ENCODE measurements at places on chromosomes 3 and 15.

GRCh38 chr15:79943820-79944219, 27.2 kb downstream of the BCL2A1 start:
- no peak for DNase-seq

DNA sequence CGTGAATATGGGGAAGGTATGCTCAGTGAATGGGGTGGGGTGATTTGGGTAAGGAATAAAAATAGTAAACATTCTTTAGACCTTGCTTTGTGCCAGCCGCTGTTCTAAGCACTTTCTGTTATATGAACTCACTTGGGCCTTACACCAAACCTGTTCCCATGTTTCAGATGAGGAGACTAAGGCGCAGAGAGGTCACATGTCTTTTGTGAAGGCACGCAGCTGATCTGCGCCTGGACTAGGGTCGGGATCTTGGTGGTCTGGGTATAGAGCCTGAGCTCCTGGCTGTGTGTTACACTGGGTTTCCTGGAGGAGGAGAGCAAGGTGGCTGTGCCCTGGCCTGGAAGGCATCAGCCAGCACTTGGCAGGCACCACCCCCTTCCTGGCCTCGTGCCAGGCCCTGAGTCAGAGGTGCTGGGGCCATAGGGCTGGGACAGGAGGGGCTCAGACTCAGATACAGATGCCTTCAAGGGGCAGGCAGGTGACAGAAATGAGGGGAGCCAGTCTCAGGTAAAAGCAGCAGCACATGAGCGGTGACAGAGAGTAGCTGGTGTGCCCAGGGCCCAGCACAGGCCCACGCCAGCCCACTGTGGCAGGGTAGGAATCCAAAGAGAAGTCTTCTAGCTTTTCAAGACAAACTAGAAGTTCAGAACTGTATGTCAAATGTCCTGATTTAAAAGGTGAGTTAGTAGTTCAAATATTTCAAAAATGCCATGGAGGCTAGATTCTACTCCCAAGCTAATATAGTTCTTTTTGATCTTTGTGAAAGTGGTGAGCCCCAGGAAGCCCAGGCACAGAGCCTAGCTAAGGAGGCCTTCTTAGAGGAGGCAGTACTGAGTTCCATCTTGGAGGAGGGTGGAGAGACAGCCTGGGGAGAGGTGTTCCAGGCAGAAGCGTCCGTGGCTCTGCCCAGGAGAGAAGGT, 83.1 kb downstream of the DNAJB8 start:
- DNase-seq, result peak; percentile 47

GRCh38 chr3:9689757-9690156, 13.9 kb upstream of the CPNE9 start:
- no peak for DNase-seq

- peak; percentile 29 for DNase-seq
Measured at GRCh38 chr3:108090049-108090700, 656 bp downstream of the CD47 start.

GRCh38 chr3:154970797-154971196, 109.3 kb upstream of the MME start:
- DNase-seq, result no peak

DNA sequence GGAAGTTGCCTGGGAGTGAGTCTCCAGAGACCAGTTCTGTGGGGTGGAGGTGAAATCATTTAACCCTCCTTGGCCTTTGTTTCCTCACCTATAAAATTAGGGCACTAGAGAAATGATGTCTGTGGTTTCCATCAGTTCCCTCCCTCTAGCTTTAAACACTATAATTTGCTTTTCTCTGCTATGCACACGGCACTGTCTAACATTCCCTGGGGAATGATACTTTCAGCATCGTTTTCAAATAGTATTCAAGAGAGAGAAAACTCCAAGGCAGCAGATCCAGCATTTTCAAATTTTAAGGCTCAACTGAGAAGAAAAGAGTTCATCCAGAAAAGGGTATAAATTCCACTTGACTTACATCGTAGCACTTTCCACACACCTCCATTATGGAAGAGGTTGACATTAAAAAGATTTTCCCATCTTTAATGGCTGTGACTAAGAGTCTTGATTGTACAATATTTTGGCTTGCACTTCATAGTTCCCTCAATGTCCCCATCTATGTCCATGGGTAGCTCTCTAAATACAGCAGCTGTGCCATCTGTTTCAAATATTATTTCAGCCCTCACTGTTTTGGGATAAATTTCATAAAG, 137.7 kb upstream of the ZPLD1 start:
- DNase-seq, result no peak

DNA sequence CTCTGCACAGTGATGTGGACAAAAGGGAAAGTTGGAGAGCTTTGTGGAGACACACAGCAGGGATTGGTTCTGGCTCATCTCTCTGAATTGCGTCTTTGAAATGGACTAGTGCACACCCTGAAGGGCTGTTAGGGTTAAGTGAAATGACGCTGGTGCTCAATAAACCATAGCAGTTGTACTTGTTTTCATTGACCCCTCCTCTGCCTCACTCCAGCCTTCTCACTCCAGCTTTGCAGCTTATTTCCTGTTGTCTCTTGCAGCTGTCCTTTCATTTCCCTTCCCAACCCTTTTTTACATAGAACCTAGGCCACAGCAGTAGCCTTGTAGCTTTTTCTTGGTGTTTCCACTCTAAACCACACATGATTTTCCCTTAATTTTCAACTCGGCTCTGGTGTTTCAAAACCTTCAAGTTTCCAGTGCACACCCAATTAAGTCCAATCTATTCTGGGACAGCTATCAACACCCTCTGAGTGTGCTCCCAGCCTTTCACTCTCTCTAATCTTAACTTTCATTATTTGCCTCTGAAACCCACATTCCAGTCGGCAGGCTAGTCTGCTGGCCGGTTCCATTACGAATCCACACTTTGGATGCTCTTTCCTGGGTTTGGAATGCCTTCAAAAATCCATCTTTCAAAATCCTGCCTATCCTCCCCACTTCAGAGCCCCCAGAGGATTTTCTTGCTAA, 6.4 kb downstream of the C3orf52 start:
- peak; percentile 83 for DNase-seq

DNA sequence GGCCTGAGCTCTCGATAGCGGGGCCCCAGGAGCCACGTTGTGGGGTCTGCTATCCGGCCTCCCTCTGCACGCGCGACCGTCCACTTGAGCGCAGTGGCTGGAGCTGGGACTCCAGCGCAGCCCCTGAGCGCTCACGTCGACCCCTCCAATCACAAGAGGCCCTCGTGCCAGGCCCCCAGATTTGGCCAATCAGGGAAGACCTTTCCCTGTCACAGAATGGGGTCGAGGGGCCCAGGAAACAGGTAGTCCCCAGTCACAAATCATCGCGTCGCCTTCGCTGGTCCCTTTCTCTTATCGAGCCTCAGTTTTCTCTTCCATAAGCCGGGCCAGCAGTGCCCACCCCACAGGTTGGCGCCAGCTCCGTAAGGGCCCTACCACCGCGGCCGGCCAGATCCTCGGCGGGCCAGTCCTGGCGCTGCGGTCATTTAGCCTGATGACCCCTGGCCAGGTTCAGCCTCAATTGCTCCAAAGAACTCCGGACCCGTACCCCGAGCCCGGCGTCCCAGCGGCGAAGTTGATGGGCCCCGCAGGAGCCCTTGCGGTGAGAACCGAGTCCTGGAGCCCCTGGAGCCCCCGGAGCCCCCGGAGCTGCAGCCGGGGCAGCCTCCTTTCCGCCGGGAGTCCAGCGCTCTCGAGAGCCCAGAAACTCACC, 435 bp downstream of the ALDH1L1 start:
- DNase-seq, result no peak

DNA sequence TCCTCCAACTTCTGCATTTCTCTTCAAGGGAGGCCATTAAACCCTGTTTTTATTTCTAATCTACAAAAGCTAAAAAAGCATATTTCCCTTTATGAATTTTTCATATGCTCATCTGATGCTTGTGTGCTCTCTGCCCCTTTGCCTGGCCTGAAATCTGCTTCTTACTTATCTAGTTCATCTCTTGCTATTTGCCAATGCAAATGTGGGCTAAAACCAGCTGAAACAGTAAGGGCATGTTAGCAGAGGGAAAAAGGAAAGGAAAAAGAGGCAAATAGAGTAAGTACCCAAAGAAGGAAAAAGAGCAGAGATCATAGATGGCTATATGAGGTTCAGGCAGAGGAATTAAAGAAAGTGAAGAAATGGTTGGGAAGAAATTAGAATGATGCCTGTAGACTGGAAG, 185.2 kb downstream of the CNTN4 start:
- DNase-seq, result no peak

DNA sequence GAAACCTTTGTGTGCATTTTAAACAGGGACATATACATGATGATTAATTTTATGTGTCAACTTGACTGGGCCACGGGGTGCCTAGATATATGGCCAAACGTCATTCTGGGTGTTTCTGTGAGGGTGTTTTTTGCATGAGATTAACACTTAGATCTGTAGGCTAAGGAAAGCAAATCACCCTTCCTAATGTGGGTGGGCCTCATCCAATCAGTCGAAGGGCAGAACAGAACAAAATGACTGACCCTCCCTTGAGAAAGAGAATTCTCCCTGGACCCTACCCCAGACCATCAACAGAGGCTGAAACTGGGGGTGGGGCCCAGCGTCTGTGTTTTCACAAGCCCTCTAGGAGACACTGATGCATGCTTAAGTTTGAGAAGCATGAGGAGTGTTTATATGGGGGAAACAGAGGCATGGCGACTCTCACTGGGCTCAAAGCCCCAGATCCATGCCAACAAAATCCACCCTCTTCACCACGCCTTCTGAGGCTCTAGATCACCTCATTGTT, 56.2 kb downstream of the ITGA11 start:
- DNase-seq, result no peak

GRCh38 chr15:85394554-85395333, 14.3 kb downstream of the AKAP13 start:
- peak; percentile 19 for DNase-seq

DNA sequence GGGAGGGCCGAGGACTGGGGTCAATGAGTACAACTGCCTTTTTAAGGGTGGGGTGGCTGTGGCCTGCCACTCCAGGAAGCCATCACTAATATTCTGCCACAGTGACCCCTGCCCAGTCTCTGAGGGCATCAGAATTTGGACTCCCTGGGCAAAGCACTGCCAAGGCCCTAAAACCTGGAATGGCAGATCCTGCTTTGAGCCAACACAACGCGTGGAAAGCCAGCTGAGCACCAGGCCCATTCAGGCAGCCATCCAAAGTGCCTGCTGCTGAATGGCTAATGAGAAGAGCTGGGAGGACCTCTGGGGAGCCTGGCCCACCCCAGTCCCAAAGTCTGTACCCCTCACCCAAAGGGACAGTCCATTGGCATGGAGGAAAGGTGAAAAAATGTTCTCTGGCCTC, 5.0 kb downstream of the TWF2 start:
- DNase-seq, result no peak

- DNase-seq, result no peak
Measured at GRCh38 chr3:126450744-126451143, 24.9 kb downstream of the ZXDC start.

- no peak for DNase-seq
Measured at GRCh38 chr15:51844747-51845426, 15.4 kb downstream of the TMOD3 start.

DNA sequence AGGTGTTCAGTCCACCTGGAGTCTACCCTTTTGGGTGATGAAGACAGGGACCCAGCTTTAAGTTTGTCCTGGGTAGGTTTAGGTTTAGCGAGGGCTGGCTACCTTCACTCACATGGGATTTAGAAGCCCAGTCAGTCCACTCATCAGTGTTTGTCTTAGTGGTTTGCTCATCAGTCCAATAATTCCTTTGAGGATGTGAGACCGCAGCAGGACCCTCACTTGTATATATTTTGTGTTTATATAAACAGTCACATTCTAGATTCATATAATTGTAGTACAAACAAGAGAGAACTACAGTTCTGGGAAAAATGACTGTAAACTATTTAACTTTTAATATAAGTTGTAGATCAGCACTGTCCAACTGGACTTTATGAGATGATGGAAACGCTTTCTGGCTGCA, 18.2 kb downstream of the EFCC1 start:
- no peak for DNase-seq

GRCh38 chr3:9292516-9292915, 43.1 kb upstream of the SRGAP3 start:
- no peak for DNase-seq

GRCh38 chr3:119588112-119588511, 8.8 kb downstream of the ADPRH start:
- no peak for DNase-seq

DNA sequence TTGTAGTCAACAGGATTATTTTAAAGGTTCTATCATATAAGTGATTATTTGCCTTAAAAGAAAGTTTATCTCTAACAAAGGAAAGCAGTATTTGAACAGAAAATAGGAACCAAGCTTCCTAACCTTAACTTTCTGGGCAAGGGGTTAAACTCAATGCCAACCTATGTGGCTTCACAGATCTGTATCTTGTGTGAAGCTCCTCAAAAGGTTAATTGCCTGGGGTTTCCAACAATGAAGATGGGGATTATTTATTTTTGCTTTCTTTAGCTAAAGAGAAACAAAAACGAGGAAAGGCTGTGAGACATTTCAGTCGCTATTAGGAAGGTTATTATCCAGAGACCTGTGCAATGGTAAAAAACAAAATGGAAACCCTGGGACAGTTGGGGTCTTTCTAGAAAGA, 1.1 kb upstream of the WDR82 start:
- DNase-seq, result no peak

DNA sequence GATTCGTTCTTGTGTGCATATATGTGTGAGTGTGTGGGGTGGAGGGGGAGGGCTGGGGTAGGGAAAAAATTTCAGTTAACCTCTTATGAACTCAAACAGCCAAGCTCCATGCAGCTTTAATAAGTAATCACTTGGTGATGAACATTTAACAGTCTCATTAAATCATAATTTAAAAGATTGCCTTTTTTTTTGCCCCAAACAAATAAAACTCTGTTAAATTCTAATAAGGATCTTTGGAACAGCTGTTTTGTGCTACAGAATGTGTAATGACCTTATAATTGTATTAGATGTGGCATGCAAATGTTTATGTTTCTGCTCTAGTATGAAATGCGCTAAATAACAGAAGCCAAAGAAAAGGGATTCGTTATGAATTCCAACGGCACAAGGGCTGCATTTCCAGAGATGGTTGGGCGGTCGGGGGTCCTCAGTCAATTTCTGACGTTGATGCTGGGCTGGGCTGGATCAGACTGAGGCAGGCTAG, 80.0 kb upstream of the RORA start:
- no peak for DNase-seq

DNA sequence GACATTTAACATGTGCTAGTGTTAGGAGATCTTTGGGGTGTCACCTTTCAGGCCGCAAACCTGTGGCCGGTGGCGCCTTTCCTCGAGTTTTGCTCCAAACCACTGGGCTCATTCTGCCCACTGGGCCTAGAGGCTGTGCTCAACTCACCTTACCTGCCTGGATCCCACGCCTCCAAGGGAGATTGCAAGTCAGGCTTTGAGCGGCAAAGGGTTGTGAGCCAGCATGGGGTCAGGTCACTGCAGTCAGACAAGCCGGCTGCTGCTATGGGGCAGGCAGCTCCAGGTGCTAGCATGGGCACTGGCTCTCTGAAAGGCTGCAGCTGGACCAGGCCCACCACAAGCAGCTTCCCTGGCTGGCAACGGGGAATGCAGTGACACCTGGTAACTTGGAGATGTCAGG, 265.5 kb downstream of the ZBBX start:
- no peak for DNase-seq
